ENCODE measurements at places on chromosomes 13 and 19.
A peak's percentile ranks its signal among the peaks of the same experiment; 100 is the strongest.

DNA sequence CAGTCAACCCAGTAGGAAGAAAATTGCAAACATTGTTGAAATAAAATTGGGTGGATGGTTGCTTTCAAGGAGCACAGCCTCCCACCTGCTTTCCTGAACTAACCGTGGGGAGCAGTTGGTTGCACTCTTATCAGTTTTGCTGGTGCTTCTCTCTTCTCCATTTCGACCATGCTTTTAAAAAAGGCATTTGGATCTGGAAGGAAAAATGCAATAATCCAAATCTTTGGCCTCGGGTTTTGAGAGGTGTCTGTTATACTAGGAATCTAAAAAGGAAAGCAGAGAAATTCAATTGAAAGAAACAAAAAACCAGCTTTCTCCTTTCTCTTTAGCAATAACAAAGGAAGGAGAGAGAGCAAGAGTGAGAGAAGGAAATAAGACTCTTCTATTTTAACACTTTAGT, 113.6 kb upstream of the ARGLU1 start:
- no peak for DNase-seq

DNA sequence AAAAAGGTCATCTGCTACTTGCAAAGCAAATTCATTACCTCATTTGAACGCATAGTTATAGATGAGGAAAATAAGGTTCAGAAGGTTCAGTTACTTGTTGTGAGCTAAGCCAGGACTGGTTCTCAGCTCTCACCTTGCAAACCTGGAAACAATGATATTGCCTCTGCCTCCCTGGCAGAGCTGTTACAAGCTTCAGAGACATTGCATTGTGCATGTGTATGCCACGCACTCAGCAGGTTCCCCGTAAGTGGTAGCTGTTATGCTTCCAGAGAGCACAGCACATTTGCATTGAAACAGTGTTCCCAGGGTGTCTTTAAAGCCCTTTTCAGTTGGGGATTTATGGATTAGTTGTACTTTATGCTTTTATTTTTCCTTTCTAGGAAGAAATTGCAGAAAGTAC, 80.6 kb downstream of the DGKH start:
- no peak for DNase-seq

GRCh38 chr13:39144941-39145533, 106.8 kb downstream of the NHLRC3 start:
- DNase-seq: no peak

- no peak for DNase-seq
These were observed 376.4 kb downstream of the GPC6 start for GRCh38 chr13:93603043-93603442.

DNA sequence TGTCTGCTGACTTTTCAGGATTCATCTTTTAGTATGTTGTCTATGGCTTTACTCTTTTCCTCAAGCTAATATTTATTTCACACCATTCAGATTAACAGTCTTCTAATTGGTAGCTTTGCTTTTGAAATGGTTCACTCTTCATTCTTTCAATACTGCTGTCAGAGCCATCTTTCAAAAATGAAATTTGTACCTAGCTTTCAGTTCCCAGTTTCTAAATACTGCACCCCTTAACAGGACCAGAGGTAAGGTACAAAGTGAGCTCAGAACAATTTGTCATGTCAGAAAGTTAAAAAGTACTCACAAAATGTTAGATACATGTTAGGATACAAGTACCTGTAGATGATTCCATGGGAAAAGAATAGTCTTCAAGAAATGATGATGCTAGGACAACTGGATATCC, 83.0 kb downstream of the FNDC3A start:
- no peak for DNase-seq

- DNase-seq: no peak
These were observed 24.4 kb downstream of the FAM124A start for GRCh38 chr13:51246418-51247277.

GRCh38 chr19:6837525-6837924, 49.9 kb upstream of the ADGRE1 start:
- no peak for DNase-seq

GRCh38 chr13:92670096-92670495, 556.5 kb upstream of the GPC6 start:
- DNase-seq: no peak

- no peak for DNase-seq
These were observed 2506.4 kb downstream of the PCDH9 start for GRCh38 chr13:64723724-64724123.

- DNase-seq: no peak
These were observed 10.3 kb downstream of the CYP2B6 start for GRCh38 chr19:41001243-41001971.

GRCh38 chr13:25973085-25973484, 78.7 kb downstream of the SHISA2 start:
- peak; percentile 50 for DNase-seq

GRCh38 chr13:97548138-97548537, 114.2 kb downstream of the RAP2A start:
- no peak for DNase-seq

DNA sequence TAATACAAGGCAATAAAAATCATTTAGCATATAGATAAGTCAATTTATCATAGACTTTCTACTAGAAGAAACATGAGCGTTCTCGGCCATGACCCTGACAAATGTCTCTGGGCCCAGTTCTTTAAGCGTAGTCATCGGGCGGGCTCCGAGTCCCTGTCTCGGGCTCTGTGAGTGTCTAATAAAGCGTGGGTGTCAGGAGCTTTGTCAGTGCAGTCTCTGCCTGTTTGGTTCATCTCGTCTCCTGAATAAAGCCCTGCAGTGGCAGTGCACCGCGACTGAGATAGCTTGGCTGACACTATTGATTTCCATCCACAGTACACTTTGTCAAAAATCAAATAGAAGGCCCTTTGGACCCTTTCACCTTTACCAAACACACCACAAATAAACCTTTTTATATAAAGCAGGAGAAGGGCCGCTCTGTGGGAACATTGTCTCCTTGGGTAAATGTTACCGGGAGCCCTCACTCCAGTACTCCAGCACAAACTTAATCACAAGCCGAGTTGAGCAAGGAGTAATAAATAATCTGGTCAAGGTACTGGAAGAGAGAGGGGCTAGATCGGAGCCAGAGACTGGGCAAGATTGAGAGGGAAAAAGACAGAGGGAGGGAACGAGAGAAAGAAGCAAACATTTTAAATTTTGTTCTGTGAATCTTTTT, 368.2 kb upstream of the TSHZ3 start:
- DNase-seq: no peak

GRCh38 chr13:48891586-48891985, 84.1 kb upstream of the FNDC3A start:
- DNase-seq: no peak

GRCh38 chr19:47765523-47766358, 12.8 kb upstream of the SELENOW start:
- DNase-seq: peak; percentile 33

GRCh38 chr13:64925284-64925683, 2304.9 kb downstream of the PCDH9 start:
- no peak for DNase-seq

Measured in NCI-H2029 (cell line).